ENCODE measurements at places on chromosomes 7 and 10. TPM values are rescaled to one million over a fixed set of nuclear protein-coding genes. Genes with fewer than 3 reads are reported as not detected.

CNOT4 gene
- 8.1 TPM for total RNA-seq

PRKCQ gene
- total RNA-seq: 5.2 TPM

SEMA3D gene
- 0.23 TPM for total RNA-seq

ADRA2A gene
- 12.6 TPM for total RNA-seq

GNGT1 gene
- total RNA-seq: not detected

SLC13A4 gene
- total RNA-seq: not detected

MARVELD1 gene
- 4.6 TPM for total RNA-seq

GIMAP1 gene
- 1.2 TPM for total RNA-seq

AKR1C4 gene
- total RNA-seq: 0.14 TPM

OSBPL3 gene
- 3.0 TPM for total RNA-seq

COL17A1 gene
- not detected for total RNA-seq

SOSTDC1 gene
- total RNA-seq: 0.21 TPM

SLC29A4 gene
- 13.5 TPM for total RNA-seq

TET1 gene
- 0.74 TPM for total RNA-seq

EPHA1 gene
- total RNA-seq: 7.2 TPM

PARD3 gene
- 29.4 TPM for total RNA-seq

CEP55 gene
- 0.94 TPM for total RNA-seq

GBX1 gene
- not detected for total RNA-seq

EFCAB10 gene
- total RNA-seq: not detected

ZNF273 gene
- 1.7 TPM for total RNA-seq

NKX2-3 gene
- total RNA-seq: 0.43 TPM

SPDYE11 gene
- not detected for total RNA-seq

SPDYE2 gene
- 0.12 TPM for total RNA-seq

KCNMA1 gene
- 3.5 TPM for total RNA-seq

OLAH gene
- total RNA-seq: not detected

HSPB1 gene
- total RNA-seq: 109 TPM

SPAG6 gene
- 0.08 TPM for total RNA-seq

TFEC gene
- total RNA-seq: 2.3 TPM

C10orf105 gene
- not detected for total RNA-seq

MBLAC1 gene
- total RNA-seq: 1.5 TPM

ABCB1 gene
- total RNA-seq: 1.9 TPM

HMX3 gene
- 0.29 TPM for total RNA-seq

SPRN gene
- total RNA-seq: not detected

SHH gene
- 0.16 TPM for total RNA-seq

KLF6 gene
- total RNA-seq: 93.9 TPM

FRMD4A gene
- 27.5 TPM for total RNA-seq

NSUN5 gene
- total RNA-seq: 11.4 TPM

RPEL1 gene
- not detected for total RNA-seq

Data from pancreas (tissue), 10 donors.